ENCODE measurements at places on chromosomes 5 and 9. TPM values are rescaled to one million over a fixed set of nuclear protein-coding genes. Genes with fewer than 3 reads are reported as not detected.
A peak's percentile ranks its signal among the peaks of the same experiment; 100 is the strongest.

- peak; percentile 27 for DNase-seq
Measured at GRCh38 chr9:86034863-86035734, 64.3 kb downstream of the GOLM1 start.

The SOHLH1 gene
- not detected for total RNA-seq

DNA sequence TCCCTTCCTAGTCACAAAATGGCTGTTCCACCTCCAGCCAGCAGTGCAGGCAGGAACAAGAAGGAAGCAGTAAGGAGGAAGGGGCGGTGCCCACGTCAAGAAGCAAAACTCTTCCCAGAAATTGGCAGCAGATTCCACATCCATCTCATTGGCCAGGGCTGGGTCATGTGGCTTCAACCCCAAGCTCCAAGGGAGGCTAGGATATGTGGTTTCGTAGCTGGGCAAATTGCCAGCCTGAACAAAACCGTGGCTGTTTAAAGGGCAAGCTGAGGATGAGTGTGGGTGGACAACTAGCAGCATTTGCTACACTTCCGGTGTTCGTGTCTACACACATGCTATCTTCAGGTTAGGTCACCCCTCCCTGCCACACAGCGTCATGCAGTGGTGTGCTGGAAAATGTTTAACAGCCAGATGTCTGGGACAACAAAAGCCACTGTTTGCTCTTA is 92.1 kb upstream of the MAP1B start:
- peak; percentile 78 for DNase-seq

GRCh38 chr9:89541798-89542197 is 43.9 kb upstream of the SEMA4D start:
- DNase-seq = no peak

The SAXO1 gene
- 0.03 TPM for total RNA-seq

- DNase-seq = no peak
Measured at GRCh38 chr5:136631186-136631585, 265.8 kb upstream of the TRPC7 start.

DNA sequence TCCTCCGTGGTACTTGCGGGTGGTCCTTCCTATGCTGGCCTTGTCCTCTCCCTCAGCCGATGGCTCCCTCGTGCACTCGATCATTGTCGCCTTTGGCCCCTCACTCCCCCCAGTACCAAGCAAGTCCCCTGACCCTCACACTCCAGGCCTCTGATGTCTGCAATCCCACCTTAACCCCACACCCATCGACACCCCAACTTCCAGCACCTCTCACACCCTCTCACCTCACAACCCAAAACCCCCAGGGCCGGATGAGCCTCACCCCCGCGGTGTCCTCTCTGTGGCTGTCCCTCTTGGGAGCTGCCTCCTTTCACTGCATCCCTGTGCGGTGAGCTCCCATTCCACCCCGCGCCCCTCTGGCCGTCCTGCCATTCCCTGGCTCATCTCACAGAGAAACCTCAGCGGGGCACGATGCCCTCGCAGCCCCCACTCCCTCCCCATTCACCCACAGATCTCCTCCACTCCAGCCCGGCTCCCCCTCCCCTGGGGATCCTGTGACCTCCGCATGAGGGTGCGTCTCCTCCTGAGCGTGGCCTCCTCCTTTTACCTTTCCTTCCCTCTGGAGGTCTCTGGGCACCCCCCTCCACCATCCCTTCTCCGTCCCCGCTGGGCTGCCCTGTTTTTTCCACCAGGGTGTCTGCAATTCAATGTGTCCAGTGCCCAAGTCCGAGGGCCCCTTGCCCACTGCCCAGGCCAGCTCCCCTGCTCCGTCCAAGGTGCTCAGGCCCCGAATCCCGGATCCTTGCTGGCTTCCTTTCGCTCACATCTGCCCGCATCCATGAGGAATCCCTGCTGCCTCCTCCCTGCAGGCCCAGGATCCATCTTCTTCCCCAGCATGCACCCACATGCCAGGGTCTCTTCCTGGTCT is 15.8 kb upstream of the RNU6ATAC start:
- DNase-seq = no peak

DNA sequence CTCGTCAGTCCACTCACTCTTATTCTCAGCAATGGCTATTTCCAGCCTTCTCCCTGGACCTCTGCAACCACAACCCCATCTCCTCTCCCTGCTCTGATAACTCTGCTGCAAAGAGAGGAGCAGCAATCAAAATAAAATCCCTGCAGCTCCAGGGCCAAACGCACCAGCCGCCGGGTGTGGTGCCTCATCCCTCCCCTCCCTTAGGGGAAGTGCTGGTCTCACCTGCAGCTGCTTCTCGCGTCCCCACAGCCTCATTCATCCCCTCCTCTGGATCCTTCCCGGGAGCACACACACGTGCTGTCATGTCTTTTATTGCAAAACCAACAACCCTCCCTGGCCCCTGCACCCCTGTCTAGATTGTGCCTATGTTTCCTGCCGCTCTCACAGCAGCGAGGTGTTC is 77.8 kb downstream of the TENT4A start:
- no peak for DNase-seq

DNA sequence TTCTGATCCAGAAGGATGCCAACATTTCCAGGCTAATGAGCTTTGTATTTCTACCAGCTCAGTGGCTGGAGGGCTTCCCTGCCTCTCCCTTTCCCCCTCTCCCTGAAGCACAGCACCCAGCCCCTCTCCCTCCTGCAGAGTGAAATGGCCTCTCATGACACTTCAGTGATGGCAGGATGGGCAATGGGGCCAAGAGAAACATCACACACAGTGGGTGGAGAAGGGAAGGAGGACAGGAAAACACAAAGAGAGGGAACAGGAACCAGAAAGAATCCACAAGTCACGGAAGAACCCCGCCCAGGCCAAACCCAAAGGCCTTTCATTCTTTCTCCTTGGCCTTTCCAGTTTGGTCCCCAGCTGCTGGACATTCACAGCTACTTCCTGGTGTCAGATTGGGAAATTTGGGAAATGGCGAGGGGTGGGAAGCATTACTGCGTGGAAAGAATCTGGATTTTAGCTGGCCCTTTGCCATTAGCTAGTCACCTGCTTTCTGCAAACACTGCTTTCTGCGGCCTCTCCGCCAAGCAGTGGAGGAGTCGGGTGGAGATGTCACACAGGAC is 82.6 kb downstream of the GLDC start:
- no peak for DNase-seq

DNA sequence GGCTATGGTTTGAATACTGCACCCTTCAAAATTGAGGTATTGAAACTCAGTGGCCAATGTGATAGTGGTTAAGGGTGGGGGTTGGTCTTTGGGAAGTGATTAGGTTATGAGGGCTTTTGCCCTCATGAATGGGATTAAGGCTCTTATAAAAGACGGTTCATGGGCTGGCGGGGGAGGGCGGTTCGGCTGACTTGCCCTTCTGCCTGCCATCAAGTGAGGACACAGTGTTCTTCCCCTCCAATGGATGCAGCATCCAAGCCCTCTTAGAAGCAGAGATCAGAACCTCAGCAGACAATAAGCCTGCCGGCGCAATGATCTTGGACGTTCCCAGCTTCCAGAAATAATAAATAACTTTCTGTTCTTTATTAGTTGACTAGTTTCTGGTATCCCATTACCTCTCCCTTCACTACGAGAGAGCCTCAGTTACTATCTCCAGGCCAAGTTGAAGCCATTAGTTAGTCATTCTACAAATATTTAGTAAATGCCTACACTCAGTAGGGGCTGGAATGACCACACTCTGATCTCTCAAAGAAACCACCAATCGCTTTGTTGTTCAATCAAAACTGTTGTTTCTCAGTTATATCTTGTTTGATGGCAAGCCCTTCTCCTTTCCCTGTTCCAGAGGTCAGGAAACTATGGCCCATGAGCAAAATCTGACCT is 219.3 kb downstream of the TSSK1B start:
- DNase-seq = no peak

DNA sequence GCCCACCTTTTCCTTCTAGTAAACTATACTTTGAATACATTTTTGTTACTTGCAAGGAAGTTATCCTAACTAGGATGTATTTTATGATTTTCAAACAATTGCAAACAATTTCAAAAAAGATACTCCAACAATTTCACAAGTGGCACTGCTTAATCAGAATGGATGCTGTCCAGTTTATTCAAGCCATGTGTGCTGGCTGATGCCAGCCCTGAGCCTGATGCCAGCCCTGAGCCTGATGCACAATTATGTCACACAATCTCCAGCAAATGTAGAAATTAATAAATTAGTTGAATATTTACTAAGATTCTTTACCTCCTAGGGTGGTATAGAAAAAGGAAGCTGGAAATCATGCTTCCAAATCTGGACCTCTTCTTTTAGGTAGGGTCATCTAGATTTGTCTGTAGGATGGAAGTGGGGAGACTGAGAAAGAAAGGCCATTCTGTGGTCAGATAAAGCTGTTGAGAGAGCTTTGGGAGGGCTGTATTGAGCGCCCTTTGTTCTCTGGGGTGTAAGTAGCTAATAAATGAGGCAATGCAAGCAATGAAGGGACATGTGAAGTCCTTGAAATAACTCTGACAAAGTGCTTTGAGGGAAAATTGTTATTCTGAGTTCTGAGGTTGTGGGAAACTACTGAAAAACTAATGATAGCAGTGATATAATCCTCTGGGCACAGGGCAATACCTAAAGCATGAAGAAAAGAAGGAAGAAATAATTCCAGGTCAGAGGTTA is 5.8 kb upstream of the C6 start:
- DNase-seq = no peak

- no peak for DNase-seq
Measured at GRCh38 chr5:73751254-73751914, 125.4 kb downstream of the ARHGEF28 start.

The FYB1 gene
- total RNA-seq = 24.7 TPM

DNA sequence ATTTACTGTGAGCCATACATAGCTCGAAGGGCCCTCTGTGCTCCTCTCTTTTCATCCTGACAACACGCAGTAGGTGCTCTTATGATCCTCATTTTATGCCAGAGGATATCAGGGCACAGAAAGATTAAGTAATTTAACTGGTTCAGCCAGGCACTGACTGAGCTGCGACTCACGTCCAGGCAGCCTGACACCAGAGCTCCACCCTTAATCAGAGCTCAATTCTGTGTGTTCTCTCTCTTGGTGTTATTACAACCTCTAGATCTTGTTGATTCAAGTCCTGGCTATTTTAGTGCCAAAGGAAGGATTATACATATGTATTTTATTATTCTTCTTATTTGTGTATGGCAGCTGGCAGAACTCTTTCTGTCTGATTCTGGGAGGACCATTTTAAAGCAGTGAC is 59.7 kb downstream of the OSMR start:
- DNase-seq = no peak

The ZNF883 gene
- 4.5 TPM for total RNA-seq

The FOXD4L6 gene
- total RNA-seq = not detected

GRCh38 chr5:74974451-74975091 is 77.8 kb downstream of the GCNT4 start:
- DNase-seq = no peak

GRCh38 chr9:124911766-124912165 is 29.1 kb downstream of the GOLGA1 start:
- no peak for DNase-seq

All from mucosa of gallbladder (tissue), 1 donor.